ENCODE measurements at places on chromosomes 3 and 15. TPM values are rescaled to one million over a fixed set of nuclear protein-coding genes. Genes with fewer than 3 reads are reported as not detected.

Gene ROPN1
- total RNA-seq = not detected

DNA sequence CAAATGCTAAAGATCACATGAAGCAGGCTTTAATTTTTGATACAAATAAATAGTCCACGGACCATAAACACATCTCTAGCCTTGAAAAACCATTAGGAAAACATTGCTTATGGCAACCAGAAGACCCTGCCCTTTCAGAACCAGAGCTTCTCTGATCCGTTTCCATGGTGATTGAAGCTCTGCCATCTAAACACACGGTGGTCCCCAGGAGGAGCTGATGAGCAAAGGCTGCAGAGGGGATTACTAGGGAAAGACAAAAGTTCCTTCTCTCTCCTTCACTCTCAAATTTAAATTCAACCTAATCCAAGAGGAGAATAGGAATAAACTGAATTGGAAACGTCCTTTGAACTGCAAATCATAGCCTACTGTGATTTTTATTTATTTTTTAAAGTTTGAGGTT is 122.0 kb upstream of the ATP10A start:
- no peak for DNase-seq

DNA sequence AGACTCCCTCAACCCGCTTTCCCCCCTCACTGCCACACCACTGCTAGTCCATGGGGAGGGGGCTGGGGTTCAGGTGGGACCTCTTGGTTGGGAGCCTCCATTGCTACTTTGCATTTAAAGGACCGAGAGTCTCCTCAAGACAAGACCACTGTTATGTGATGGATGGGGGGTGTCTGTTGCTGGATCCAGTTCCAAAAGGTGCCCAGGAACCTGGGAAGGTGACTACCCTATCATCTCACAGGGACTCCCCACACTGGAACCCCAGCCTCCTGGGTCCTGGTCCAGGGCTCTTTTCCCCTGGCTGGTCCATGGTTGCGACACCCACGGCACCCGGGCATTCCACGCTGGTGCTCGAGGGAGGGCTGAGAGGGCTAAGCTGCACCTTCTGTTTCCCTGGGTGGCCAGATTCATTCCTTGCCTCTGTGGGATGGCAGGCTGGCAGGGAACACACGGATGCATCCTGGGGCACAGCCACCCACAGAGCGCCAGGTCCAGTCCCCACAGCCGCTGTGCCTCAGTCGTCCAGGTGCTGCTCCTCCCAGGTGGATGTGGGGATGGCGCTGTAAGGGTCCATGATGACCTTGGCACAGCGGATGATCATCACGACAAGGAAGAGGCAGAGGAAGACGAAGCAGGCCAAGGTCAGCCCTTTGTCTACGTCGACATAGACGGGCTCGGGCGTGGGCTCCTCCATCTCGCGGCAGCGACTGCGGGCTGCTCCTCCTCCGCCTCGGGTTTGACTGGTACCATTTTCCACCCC is 48.6 kb downstream of the FAH start:
- DNase-seq = no peak

Gene STRIT1
- total RNA-seq = not detected

DNA sequence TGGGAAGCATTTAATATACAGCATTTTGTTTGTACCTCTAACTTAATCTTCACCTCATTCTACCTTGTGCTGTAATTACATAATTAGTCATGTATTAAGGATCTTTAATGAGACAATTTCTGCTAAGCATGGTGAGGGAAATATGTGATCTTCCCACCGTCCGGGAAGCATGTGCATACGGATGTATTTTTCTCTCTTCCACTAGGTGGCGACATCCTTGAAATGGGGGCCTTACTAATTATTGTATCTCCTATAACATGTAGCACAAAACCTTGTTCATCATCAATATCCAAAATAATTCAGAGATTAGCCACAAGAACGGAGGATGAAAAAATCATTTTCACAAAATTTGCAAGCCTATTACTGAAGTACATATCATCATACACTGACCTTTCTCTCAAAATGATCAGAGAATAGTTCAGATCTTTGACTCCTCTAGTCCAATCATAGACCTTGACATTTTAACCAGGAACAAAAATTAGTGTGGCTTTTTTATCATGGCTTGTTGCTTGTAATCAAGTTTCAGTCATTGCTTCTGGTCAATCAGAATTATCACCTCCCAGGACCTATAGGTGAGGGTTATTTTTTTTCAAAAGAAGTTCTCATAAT is 148.9 kb upstream of the GBE1 start:
- DNase-seq = no peak

Gene CFAP100
- not detected for total RNA-seq

Gene FOXB1
- total RNA-seq = not detected

GRCh38 chr3:128806588-128806987 is 72.8 kb upstream of the ACAD9 start:
- no peak for DNase-seq

GRCh38 chr15:96293441-96293840 is 37.1 kb upstream of the NR2F2 start:
- DNase-seq = no peak

GRCh38 chr3:59483191-59483590 is 433.4 kb upstream of the CFAP20DC start:
- no peak for DNase-seq

- no peak for DNase-seq
Observed at GRCh38 chr15:57388464-57388863, 12.2 kb downstream of the CGNL1 start.

DNA sequence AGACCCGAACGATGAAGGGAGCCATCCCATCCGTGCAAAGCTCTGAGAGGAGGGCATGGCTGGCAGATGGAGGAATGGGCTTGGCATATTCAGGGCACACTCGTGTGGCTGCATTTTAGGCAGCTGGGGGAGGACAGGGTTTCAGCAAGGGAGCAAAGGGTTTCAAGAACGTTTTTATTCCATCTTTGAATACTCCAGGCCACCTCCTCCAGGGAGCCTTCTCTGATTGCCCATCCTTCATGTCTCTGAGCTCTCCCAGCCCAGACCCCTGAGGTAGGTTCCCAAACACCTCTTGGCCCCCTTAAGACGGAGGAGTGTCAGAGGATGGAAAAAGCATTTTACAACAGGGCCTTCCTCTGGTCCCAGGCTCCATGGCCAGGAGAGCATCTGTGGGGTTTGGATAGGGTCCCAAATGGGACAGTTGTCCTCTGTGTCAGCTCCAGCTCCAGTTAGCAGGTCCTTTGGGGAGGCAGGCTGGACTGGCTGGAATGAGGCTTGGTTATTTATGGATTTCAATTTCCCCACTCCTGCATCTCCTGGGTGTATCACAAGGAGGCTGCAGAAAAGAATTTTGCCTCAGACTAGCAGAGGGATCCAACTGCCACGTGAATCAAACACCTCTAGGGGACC is 17.7 kb upstream of the SLC6A1 start:
- DNase-seq = no peak

DNA sequence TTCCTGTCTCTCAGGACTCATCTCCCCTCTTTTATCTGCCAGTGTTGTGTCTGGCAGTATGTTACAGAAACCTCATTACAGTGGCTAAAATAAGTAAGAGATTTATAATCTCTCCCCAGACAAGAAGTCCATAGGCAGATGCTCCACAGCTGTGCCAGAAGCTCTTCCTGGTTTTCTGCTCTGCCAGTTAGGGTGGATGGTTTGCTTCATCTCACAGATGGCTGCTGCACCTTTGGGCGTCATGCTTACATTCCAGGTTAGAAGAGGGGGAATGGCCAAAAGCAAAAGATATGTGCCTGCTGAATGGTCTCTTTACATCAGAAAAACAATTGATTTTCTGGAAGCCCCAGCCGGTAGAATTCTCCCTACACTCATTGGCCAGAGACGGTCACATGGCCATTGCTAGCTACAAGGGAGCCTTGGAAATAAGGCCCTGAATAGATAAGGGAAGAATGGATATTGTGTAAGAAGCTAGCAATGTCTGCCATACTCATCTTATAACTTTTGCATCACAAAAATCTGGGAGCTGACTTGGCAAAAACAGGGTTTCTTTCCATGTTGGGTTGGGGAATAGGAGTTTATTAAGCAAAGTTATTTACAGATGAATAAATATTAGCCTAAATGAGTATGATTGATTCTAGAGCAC is 91.1 kb downstream of the PDCD6IP start:
- DNase-seq = no peak

- DNase-seq = no peak
Observed at GRCh38 chr3:151425627-151426340, 35.1 kb downstream of the IGSF10 start.

DNA sequence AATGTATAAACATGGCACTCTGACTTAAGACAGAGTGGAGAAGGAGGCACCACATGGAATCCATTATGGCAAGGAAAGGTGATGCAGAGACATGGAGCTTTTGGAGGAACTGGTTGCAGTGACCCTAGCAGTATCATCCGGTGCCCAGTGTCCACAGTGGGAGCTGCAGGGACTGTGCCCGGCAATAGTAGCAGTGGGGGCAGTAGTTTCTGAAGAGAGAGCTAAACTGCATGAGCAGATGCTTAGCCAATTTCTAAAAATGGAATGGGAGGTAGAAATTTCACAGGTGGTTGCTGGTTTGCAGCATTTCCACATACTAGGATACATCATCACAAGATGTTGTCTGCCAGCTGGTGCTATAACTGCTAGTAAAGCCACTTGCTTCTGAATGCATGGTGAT is 7.8 kb upstream of the TM2D3 start:
- no peak for DNase-seq

Gene TMEM266
- 0.28 TPM for total RNA-seq

GRCh38 chr3:11244121-11244677 is 28.0 kb upstream of the ATG7 start:
- DNase-seq = no peak

Gene ST8SIA2
- not detected for total RNA-seq

DNA sequence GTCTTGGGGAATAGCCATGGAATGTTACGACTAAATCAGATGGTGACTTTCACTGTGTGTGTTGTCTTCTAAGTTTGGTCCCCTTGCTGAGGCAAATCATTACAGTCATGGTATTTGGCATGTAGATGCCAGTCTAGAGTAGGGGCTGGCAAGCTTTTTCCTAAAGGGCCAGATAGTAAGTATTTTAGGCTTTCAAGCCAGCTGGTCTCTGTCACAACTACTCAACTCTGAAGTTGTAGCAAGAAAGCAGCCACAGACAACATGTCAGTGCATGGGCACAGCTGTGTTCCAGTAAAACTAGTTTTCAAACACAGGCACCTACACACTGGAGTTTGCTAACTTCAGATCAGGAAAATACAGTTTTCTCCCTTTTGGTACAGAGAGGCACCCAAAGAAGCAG is 39.3 kb downstream of the CCR3 start:
- no peak for DNase-seq

DNA sequence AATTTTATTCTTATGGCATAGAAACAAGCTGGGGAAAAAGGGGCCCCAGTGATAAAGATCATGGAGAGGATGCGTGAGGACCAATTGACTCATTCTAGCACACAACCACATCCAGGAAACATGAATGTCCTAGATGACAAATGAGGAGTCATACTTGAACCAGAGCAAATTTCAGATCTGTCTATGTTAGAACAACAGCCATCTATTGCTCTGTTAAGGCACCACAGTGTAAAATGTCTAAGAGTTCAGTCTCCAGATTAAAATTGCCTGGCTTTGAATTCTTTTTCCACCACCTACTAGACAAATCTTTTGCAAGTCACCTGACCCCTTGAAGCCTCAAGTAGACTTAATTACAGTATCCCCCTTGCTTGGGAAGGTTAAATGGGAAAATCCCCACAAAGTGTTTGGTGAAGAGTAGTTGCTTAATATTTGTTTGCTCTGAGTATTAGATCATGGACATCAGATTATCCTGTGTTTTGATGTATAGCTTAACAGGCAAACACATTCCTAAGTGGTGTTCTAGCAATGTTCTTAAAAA is 258.7 kb upstream of the TGFBR2 start:
- no peak for DNase-seq

- DNase-seq = no peak
Observed at GRCh38 chr3:130825762-130826299, 68.1 kb upstream of the ATP2C1 start.

Gene TMEM45A
- total RNA-seq = 75.3 TPM

- no peak for DNase-seq
Observed at GRCh38 chr3:45665101-45665572, 24.1 kb upstream of the SACM1L start.

- DNase-seq = no peak
Observed at GRCh38 chr3:10741891-10742671, 73.9 kb upstream of the SLC6A11 start.

Gene PCOLCE2
- 54.5 TPM for total RNA-seq

- no peak for DNase-seq
Observed at GRCh38 chr3:131975047-131975446, 59.8 kb downstream of the CPNE4 start.

- DNase-seq = no peak
Observed at GRCh38 chr3:123638936-123639689, 54.3 kb upstream of the HACD2 start.

Gene SNTN
- total RNA-seq = not detected

- DNase-seq = no peak
Observed at GRCh38 chr15:75785771-75786574, 57.3 kb upstream of the UBE2Q2 start.

DNA sequence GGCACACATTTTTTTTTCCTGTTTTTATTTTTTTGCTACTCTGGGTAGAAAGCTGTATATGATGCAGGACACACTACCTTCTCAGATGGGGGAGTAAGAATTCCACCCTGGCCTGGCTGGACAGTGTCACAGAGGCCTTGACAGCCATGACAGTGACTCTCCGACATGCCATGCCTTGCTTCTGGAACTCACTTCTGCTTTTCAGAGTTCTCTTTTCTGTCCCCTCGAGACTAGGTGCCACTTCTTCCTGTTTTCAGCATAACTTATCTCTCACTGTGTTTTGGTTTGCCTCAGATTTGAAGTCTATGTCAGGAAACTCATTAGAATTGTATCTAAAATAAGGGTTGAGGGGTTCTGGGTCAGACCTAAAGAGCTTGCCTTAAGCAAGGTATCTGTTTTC is 69.1 kb upstream of the SEC13 start:
- DNase-seq = peak; percentile 16

Gene TMEM207
- not detected for total RNA-seq

GRCh38 chr3:132180337-132180791 is 136.8 kb upstream of the ACP3 start:
- no peak for DNase-seq

Gene EXD1
- total RNA-seq = not detected

Gene CDAN1
- total RNA-seq = 7.2 TPM

- no peak for DNase-seq
Observed at GRCh38 chr15:93382200-93382820, 293.3 kb upstream of the RGMA start.

Measured in posterior vena cava (tissue), 2 donors.